ENCODE measurements at places on chromosomes 16 and 17.

- no peak for DNase-seq
These were observed 30.6 kb downstream of the CACNA1G start for GRCh38 chr17:50590946-50591737.

- no peak for DNase-seq
These were observed 1.8 kb downstream of the SNTB2 start for GRCh38 chr16:69188716-69189115.

DNA sequence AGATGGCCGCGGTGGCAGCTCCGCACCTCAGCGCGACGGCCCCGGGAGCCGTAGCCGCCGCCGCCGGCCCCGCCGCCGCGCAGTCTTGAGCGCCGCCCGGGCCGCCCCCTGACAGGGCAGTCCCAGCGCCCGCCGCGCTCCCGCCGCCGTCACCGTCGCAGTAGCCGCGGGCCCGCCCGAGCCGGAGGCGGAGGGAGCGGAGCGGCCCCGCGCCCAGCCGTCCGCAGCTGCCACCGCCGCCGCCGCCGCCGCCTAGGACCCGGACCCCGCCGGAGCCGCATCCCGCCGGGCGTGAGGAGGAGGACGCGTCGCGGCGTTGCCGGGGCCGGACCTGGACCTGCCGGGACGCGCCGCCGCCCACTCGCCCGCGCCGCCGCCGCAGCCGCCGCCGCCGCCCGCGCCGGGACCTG is 218 bp downstream of the TNRC6C start:
- DNase-seq: no peak

DNA sequence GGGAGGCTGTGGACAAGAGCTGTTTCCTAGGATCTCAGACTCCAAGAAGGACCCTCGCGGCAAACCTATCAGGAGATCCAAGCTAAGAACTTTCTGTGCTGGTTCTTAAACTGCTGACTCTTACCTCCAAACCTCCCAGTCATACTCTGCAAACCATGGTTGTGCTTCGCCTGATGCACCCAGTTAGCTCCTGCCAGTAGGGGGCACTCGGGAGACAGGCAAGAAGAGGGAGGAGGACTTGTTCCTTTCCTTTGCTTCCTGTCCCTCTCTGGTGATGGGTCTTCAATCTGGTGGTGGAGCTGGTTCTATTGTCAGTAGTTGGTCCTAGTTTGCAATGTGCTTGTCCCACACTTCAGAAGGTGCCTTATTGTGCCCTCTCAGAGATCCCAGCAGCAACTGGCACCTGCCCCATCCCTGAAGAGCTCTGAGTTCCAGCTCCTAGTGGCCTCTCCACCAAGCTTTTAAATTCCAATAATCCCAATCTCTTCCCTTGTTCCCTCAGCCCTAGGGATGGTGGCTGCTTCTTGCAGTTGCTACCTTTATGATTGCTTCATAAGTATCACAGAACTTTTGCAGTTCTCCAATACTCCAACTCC is 113.5 kb upstream of the RPL38 start:
- no peak for DNase-seq

GRCh38 chr17:77862890-77863813 is 95.4 kb upstream of the TNRC6C start:
- no peak for DNase-seq

GRCh38 chr17:58344791-58345157 is 7.2 kb downstream of the SUPT4H1 start:
- DNase-seq: no peak

DNA sequence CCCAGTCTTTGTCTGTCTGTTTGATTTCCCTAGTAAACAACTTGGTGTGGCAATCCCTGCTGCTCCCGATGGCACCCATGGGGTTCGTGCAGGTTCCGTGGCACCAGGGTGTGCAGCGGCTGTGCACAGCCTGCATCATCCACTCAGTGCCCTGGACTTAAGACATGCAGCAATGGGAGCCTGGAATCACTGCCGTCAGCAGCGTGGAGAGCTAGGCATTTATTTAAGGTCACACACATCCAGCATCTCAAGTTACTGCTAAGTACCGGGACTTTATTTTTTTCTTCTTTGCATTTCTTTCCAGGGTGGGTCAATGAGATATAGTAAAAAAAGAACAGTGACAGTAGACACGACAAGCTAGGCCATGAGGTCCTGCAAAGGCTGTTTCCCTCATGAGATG is 2.8 kb downstream of the DHRS7C start:
- no peak for DNase-seq

DNA sequence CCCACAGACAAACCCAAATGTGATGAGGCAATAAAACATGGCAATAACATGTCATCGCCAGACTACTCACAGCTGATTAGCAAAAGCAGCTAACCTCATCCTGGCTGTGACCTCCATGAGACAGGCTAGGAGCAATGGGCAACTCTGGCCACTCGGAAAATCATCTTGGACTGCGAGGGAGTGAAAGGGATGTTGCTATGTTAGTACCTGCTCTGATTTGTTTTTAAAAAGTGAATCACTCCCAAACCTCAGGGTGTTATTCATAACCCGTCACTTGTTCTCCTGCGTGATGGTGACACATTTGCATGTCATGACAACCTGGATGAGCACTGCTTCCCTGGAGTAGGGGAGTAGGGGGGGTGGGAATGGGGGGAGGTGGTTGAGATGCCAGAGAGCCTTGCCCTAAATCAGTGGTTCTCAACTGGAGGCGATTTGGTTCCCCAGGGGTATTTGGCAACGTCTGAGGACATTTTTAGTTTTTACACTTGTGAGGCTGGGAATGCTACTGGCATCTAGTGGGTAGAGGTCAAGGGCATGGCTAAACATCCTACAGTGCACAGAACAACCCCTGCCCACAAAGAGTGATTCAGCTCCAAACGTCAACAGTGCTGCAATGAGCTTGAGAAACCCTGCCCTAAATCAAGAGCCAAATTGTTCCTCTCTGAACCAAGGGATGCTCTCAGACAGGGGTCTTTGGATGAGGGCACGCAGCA is 241.7 kb downstream of the SOX9 start:
- no peak for DNase-seq

- DNase-seq: no peak
These were observed 20.7 kb downstream of the DNAH9 start for GRCh38 chr17:11618861-11619566.

Measured in stimulated activated CD8-positive, alpha-beta memory T cell treated with anti-CD3 and anti-CD28 coated beads, Interleukin-2, amount 100 ng/mL, for 1 hour (primary cell).